ENCODE measurements at places on chromosomes 13 and 19.

DNA sequence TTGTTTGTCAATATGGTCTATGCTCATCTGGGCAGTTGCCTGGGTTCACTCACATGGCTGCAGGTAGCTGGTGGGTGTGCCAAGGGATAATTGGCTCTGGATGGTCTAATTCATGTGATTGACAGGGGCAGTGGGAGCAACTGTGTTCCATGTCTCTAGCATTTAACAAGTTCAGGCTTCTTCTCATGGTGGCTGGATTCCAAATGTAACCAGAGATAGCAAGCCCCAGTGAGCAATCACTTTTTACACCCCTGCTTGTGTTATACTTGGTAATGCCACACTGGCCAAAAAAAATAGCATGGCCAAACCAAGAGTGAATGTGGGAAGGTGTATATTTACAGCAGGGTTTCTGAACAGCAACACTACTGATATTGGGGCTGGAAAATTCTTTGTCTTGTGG lies 89.6 kb upstream of the TNFSF11 start:
- DNase-seq, result no peak

DNA sequence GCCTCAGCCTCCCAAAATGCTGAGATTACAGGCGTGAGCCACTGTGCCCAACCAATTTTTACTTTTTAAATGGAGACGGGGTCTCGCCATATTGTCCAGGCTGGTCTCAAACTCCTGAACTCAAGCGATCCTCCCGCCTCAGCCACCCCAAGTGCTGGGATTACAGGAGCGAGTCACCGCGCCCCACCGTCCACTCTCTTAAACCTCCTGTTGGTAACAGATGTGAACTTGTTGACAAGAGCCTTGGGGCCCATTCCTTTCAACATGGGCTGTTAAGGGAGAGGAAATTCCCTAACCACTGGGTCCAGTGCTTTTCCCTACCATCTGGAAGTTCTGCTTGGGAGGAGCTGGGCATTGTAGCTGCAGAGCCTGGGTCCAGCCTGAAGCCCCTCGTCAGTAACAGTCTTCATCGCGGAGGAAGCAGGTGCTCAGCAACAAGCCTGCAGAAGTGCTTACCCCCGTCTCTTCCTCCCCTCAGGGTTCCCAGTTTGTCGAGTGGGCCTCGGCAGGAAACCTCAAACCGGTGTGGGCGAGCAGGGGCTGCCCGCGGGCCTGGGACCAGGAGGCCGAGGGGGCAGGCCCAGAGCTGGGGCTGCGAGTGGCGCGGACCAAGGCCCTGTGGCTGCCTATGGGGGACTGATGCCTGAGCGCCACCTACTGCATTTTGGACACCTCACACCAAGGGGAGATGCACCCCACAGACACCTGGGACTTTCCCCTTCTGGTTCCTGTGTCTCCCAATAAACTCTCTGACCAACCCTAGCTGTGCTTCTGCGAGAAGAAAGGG lies 4.0 kb upstream of the FLT3LG start:
- DNase-seq, result no peak

- DNase-seq, result no peak
Measured at GRCh38 chr13:75843991-75844390, 207.9 kb downstream of the LMO7 start.

DNA sequence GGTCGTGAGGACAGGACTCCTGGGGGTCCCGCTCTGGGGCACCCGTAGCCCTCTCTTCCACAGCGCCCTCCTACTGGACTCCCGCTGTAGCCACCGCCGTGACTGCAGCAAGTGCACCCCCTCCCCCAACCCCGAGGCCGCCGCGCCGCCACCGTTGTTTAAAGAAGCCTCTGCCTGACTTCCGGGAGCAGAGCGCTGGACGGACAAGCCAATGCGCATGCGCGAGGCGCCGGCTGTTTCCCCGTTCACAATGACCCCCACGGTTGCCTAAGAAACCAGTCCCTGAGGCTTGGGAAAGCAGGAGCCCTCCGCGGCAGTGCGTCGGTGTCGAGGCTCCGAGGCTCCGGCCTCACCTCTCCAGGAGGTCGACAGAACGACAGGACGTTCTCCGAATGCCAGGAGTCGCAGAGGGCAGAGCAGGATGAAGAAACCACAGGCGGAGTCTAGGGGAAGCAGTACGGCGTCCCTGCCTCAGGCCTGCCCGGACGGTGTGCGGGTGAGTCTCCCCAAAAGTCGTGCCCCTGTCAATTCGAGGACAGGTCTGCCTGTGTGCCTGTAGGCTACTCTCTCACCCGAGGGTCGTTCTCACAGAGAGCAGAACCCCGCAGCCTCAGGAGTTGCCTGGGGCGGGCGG lies 70.5 kb upstream of the ZNF420 start:
- no peak for DNase-seq

DNA sequence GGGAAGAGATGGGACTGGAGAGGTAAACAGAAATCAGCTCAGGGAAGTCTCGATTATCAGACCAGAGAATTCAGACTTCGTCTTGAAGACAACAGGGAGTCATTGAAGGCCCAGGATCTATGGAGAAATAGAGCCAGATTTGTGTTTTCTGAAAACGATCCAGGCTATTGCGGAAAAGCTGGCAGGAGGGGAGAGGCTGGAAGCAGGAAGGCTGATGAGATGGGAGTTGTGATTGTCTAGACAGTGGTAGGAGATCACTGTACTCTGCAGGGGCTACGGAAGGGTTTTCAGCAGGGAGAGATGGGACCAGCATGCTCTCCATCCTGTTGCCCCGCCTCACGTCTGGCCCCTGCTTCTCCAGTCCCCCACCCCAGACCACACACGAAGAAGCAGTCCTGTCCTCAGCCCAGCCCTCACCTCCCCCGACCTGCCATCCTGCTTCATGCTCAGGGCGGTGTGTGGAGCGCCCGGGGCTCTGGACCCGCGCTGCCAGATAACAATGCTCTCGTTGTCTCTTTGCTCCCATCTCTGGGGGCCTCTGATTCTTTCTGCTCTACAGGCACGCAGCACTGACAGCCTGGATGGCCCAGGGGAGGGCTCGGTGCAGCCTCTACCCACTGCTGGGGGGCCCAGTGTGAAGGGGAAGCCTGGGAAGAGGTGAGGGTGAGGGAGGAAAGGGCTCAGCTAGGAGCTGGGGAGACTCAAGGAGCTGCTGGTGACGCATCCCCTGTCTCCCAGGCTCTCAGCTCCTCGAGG lies 1.9 kb downstream of the ARHGAP33 start:
- no peak for DNase-seq

DNA sequence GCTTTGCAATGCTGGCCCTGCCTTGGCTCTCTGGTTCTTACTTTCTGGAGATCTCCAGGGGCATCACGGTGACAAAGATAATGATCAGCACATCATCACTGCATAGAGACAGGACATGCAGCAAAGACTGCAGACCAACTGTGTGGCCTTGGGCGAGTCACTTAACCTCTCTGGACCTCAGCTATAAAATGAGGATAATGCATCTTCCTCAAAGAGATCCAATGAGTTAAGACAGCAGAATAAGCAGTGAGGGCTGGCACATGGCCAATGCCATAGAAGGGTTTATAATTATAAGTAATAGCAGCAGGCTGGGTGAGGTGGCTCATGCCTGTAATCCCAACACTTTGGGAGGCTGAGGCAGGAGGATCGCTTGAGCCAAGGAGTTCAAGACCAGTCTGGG lies 2.4 kb downstream of the MAG start:
- no peak for DNase-seq

DNA sequence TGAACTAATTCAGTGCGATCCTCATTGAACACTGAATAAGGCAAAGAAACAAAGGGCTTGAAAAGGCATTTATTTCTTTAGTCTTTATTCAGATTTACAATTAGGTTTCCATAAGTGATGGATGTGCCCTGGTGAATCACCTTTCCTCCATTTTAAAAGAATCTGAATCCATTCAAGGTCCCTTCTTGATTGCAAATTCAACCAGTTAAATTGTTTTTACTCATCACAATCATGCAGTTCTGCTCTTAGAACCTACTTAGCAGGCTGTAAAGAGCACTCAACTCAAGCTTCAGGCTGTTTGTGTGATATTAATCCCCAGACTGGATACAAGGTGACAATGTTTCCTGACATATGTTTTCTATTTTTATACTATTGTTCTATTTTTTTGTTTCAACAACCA lies 321.0 kb downstream of the TBC1D4 start:
- no peak for DNase-seq

DNA sequence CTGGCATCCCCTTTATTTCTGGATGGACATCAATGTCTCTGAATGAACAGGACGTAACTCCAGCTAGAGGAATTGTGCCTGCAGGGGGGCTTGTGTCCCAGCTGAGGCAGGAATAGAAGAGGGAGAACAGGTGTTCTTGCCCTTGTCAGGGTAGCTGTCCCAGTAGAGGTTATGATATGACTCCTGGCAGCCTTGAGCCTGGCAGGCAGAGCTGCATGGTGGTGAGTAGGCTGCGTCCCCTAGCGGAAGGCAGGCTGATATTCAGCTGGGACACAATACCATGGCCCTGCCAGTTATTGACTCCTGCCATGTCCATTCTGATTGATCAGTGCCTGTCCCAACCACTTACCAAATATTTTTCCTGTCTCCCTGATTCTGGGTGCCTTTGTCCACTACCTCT lies 197.2 kb downstream of the RAP2A start:
- DNase-seq, result no peak

- no peak for DNase-seq
Measured at GRCh38 chr13:19587635-19588300, 26.4 kb upstream of the TPTE2 start.

- no peak for DNase-seq
Measured at GRCh38 chr19:11164296-11164695, 8.7 kb upstream of the SPC24 start.

All from esophagus squamous epithelium (tissue), 5 donors.